LNCaP clone FGC (cell line): ENCODE measurements at places on chromosomes 5 and 9.

DNA sequence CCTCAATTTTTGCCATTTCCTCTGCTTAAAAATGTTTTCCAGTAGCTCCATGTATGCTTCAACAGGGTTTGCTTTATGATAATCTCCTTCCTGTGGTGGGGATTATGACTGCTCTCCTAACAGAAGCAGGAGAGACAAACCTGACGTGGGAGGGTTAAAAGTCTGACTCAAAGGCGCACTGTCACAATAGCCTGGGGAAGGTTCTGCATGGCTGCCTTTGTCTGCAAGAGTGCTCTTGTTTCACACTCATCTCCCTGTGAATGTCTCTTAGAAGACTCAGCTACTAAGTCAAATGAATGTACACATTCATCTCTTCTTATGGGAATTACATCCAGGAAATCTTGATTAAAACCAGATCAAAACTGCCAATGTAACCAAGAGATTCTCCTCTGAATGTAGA, 90.9 kb upstream of the MTAP start:
- no peak for DNase-seq

DNA sequence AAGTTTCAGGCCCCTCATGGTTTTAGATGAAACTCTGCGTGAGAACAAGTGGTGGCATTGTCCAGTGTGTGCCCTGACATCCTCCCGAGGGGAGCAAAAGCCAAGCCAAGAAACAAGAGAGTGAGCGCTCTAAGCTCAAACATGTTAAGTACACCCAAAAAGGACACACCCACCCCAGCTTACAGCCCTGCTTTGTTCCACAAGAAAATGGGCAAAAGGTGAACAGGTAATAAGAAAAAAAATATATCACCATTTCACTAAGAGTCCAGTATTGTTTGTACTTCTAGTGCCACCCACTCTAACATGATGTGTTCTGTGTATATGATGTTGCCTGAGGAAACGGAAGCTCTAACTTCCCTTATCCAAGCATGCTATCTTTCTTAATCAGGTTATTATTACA, 278.2 kb downstream of the SLIT3 start:
- DNase-seq: no peak

GRCh38 chr5:2747363-2748162, 3.9 kb downstream of the IRX2 start:
- no peak for DNase-seq

DNA sequence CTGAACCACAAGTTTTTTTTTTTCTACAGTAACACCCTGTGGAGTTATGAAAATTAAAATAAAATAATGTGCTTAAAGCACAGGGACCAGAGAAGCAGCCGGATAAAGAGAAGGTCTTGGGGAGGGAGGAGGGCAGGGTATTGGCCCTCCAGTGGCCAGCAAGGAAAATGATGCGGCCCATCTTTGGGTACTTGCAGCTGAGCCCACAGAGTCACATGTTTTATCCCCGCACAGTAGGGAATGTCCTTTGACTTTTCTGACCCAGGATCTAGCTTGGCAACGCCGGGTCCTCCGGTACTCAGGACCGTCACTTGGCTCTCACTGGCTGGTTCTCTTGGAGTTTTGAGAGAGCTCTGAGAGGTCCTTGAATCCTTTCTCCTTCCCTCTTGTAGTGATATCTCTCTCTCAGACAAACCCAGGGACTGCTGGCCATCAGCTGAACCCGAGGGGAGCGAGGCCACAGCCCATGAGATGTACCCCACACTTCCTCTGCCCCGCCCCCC, 35.3 kb upstream of the HSPA9 start:
- no peak for DNase-seq

GRCh38 chr5:75051217-75051751, 1.1 kb downstream of the GCNT4 start:
- DNase-seq: no peak

GRCh38 chr5:143506836-143507552, 103.5 kb upstream of the NR3C1 start:
- no peak for DNase-seq

GRCh38 chr5:14129123-14129522, 14.0 kb upstream of the TRIO start:
- no peak for DNase-seq

DNA sequence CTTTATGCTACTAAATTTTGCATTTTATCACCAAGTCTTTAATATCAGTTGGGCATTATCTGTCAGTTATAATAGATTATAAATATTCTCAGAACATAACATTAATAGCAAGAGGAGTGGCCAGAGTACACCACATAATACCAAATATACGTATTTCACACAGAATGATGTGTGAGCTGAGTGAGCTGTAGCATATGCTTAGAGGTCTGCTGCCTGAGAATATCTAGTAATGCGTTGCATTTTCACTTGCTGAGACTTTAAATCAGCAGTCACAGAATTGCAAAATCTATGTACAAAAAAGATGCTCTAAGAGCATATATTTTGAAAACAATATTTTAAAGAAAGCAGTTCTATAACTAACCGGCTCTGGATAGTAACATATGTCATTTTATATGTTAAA, 921.1 kb upstream of the EDIL3 start:
- no peak for DNase-seq

DNA sequence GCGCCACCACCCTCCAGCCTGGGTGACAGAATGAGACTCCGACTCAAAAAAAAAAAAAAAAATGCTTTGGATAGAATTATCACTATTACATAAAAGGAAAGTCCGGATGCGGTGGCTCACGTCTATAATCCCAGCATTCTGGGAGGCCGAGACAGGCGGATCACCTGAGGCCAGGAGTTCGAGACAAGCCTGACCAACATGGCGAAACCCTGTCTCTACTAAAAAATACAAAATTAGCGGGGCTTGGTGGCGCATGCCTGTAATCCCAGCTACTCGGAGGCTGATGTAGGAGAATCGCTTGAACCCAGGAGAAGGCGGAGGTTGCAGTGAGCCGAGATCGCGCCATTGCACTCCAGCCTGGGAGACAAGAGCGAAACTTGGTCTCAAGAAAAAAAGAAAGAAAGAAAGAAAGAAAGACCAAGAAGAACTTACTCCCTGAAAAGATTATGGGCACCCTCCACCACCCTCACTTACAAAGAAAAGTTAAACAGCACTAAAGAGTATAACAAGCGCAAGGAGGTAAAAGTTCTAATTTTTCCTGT, 17.8 kb downstream of the CDKN2A start:
- DNase-seq: no peak

- no peak for DNase-seq
These were observed 134.5 kb downstream of the FRMD3 start for GRCh38 chr9:83403527-83404238.

DNA sequence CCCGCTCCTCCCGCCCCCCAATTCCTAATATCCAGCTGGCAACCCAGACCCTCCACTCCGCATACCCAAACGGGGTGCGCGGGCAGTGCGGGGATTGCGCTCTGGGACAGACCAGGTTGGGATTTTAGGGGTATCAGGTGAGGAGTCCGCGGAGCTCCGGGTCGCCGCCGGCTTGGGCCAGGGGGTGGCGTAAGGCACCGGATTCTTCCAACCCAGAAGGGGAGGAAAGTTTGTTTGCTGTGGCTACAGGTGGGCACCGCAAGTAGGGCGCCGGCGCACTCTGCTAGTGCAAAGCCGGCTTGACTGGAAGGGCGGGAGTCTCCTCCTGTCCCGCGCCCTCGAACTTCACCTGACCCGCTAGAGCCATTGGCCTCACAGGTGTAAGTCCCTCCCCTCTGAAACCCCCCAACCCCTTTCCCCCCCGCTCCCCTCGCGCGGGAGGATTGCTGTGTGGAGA, 709 bp downstream of the IQGAP2 start:
- no peak for DNase-seq

DNA sequence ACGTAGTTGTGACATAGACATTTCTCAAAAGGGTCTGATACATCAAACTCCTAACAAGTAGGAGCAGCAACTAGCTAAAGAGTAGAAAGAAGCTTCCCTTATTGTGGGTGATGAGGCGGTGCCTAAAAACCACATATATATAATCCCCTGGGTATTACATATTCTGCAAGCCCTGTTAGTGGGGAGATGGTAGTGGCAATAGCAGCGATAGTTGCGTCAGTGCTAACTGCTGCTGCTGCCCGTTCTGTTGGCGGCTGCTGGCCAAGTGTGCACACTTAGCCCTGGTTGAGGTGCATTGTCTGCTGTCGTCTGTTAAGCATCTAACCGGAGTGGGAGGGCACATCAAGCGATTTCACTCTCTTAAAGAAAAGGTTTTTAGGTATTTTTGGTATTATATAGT, 35.8 kb downstream of the VLDLR start:
- DNase-seq: no peak

DNA sequence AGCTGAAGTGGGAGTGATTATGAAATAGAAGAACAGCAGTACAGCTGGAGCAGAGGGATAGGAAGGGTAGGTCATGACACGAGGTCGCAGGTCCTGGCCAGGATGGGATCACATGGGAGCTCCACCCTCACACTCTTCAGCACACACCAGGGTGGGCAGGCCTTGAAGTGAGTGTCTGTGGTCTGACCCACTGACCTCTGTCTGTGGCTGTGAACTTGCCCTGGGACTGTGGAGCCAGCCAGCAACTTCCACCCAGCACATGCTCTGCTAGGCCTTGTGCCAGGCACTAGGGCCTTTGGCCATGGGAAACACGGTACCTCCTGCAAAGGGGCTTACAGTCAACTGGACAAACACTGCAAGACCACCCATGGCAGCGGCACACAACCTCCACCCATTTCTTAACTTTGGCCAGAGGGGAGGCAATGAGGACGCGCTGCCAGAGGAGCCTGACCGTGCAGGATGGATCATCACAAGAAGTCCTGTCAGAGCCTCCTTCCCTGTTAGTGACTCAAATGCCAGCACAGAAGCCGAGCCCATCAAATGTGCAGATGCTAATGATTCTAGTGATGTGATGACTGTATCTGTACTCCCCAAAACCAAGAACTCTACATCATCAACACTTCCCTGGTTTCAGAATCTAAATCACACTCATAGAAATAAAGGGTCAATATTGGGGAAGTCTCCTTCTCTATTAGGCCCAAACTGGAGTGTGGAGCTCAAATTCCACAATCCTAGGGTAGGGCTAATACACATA, 113.6 kb downstream of the DPYSL3 start:
- DNase-seq: no peak

- DNase-seq: peak; percentile 25
These were observed 388.6 kb upstream of the CDH6 start for GRCh38 chr5:30804739-30805505.

- DNase-seq: no peak
These were observed 68.4 kb downstream of the CAST start for GRCh38 chr5:96730586-96730985.

- DNase-seq: no peak
These were observed 216.7 kb downstream of the BNC2 start for GRCh38 chr9:16653491-16654399.

GRCh38 chr5:74382123-74382855, 258.2 kb downstream of the ENC1 start:
- no peak for DNase-seq

GRCh38 chr5:27472000-27472763, 433.8 kb upstream of the CDH9 start:
- peak; percentile 34 for DNase-seq

GRCh38 chr5:179893076-179893957, 14.4 kb downstream of the TBC1D9B start:
- no peak for DNase-seq

- DNase-seq: no peak
These were observed 199.5 kb upstream of the DMRT1 start for GRCh38 chr9:642014-642413.

GRCh38 chr5:176355400-176356178, 6.0 kb downstream of the KIAA1191 start:
- DNase-seq: no peak

GRCh38 chr9:27183701-27184100, 74.7 kb downstream of the TEK start:
- no peak for DNase-seq

GRCh38 chr5:129902816-129903215, 1.4 kb upstream of the CHSY3 start:
- no peak for DNase-seq

DNA sequence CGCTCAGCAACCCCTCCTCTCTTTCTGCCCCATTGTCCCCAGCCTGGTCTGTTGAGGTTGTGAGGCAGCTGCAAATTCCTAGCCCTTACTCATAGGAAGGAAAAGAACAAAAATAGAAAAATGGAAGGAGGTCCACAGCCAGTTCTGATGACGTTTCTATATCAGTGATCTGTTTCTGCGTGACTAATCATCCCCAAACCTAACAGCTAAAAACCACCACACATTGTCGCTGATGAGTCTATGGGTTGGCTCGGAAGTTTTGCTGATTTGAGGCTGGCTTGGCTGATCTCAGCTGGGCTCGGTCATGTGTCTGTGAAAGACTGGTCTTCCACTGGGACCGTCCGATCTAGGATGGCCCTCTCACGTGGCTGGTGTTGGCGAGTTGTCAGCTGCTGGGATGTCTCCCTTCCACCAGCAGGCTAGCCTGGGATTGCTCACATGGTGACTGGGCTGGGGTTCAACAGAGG, 200.6 kb upstream of the ZNF618 start:
- no peak for DNase-seq

GRCh38 chr5:39616131-39616530, 191.4 kb upstream of the DAB2 start:
- no peak for DNase-seq

GRCh38 chr5:31990701-31991110, 183.4 kb downstream of the GOLPH3 start:
- peak; percentile 81 for DNase-seq

- no peak for DNase-seq
These were observed 10.7 kb downstream of the OTULIN start for GRCh38 chr5:14674983-14675854.

DNA sequence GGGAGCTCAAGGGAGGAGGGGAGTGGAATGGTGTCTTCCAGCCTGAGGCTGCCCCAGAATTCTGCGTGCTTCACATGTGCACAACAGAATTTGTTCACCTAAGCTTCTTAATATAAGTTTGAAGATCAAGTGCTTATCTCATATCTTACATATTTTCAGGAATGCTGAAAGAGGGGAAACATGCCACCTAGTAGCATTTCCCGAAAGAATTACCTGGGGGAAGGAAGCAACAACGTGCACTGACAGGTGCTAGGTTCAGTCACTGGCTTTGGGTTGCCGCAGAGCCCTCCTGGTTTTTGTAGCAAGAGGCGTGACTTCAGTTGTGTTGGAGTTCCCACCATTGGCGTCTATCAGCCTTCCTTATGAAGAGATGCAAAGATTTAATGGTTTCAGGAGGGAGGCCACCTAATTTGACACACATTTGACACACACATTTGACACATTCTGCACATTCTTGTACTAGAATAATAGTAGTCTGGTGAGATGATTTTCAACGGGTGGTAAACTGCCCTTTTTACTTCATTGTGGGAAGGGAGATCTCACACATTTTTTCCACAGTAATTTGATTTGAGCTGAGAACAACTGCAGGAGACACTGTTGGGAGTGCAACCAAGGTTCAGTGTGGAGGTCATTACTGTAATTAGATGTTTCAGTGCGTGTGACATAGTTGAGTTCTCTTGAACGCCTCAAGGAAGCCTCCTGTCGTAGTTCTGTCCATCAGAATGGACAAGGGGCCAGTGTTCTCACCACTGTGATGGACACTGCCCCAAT, 481.3 kb downstream of the CCDC171 start:
- no peak for DNase-seq

DNA sequence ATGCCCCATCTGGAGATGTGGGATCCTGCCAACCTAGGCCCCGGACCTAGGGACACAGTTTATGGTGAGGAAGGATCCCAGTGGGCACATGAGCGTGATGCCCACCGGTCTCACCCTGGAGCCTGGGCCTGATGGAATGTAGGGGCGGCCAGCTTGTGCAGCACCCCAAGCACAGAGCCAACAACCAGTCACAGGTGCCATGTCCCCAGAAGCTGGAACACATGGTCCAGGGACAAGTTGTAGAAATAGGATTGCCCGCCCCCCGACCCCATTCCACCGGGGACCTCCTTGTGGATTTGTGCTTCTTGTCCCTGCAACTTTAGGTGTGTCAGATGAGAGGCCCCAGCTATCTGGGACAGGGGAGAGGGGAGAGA, 48.9 kb downstream of the C9orf50 start:
- no peak for DNase-seq
